Muscle of leg (tissue), 16 donors: ENCODE measurements at places on chromosomes 3 and 15. TPM values are rescaled to one million over a fixed set of nuclear protein-coding genes. Genes with fewer than 3 reads are reported as not detected.

DNA sequence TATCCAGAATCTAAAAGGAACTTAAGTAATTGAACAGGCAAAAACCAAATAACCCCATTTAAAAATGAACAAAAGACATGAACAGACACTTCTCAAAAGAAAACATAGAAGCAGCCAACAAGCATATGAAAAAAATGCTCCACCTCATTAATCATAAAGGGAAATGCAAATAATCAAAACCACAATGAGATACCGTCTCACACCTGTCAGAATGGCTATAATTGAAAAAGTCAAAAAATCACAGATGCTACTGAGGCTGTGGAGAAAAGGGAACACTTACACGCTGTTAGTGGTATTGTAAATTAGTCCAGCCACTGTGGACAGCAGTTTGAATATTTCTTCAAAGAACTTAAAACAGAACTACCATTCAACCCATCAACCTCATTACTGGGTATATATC is 220.7 kb downstream of the MEX3B start:
- no peak for DNase-seq

GRCh38 chr3:7293286-7293685 is 432.4 kb downstream of the GRM7 start:
- DNase-seq: no peak

- no peak for DNase-seq
Observed at GRCh38 chr3:140822401-140823047, 119.1 kb upstream of the SLC25A36 start.

- DNase-seq: no peak
Observed at GRCh38 chr3:114838025-114838424, 309.1 kb downstream of the ZBTB20 start.

GRCh38 chr15:101799665-101800064 is 3.6 kb upstream of the OR4F6 start:
- no peak for DNase-seq

DNA sequence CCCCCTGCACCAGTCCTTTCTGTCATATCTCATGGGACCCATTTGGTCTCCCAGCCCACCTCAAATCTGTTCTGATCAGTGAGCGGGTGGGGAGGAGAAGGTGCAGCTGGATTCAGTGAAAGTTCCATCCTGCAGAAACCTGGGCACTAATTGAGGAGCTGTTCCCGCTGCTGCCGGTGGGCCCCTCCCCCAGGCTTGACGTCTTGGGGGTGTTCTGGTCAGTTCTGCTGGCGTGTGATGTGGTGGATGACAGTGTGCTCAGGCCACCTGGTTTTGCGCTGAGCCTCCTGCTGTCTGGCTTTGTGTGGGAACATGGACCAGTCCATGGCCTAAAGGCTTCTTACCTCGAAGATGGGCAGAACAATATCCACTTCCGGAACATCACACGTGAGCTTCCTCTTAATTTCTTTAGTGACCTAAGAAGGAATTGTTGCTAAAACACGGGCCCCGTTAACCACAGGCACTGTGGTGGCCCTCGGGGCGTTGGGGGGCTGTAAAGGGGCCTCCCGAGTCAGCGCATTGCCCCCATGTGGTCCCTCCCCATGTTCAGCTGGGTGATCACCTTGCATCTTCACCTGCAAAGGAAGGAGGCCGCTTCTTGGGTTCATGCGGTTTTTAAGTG is 59.7 kb downstream of the RGMA start:
- DNase-seq: peak; percentile 53

DNA sequence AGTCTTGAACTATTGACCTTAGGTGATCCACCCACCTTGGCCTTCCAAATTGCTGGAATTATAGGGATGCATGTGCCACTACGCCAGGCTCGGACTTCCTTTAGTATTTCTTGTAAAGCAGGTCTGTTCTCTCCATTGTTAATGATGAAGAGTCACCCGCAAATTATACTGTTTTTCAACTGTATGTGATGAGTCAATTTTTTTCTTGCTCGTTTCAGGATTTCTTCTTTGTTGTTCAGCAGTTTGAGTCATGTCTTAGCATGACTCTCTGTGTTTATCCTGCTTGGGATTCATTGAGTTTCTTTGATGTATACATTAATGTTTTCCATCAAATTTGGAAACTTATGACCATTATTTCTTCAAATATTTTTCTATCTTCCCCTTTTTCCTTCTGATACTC is 28.9 kb downstream of the GRAMD1C start:
- no peak for DNase-seq

DNA sequence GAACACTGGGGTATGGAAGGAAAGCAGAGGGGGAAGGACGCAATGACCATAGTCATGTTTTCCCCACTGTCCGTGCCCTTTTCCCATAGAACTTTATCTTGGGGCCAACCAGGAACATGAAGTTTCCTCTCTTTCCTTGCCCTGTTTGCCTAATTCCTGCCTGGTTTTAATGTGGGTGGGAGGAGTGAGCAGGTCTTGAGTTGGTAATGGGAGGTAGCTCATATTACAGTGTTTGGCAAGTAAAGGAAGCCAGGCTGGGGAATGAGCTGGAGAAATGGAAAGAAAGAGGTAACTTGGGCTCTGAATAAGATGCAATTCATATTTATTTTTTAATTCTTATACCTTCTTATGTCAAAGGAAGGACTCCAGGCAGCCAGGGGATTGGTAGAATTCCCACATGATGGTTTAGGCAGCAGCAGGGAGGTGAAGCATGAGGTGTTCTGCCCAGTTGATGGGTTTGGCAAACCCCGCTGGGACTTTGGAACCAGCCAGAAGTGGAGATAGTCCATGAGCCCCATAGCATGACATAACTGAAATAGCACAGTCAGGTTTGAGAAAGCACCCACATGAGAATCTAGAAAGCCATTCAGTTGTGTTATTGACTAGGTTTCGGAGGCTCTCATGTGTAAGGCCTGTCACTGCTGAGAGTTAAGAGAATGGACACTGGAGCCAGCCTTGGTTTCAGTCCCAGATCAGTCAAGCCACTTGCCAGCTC is 60.0 kb downstream of the CCK start:
- DNase-seq: no peak

GRCh38 chr15:57345584-57345983 is 30.7 kb upstream of the CGNL1 start:
- DNase-seq: no peak

- no peak for DNase-seq
Observed at GRCh38 chr15:68830141-68830785, 9.6 kb upstream of the ANP32A start.

DNA sequence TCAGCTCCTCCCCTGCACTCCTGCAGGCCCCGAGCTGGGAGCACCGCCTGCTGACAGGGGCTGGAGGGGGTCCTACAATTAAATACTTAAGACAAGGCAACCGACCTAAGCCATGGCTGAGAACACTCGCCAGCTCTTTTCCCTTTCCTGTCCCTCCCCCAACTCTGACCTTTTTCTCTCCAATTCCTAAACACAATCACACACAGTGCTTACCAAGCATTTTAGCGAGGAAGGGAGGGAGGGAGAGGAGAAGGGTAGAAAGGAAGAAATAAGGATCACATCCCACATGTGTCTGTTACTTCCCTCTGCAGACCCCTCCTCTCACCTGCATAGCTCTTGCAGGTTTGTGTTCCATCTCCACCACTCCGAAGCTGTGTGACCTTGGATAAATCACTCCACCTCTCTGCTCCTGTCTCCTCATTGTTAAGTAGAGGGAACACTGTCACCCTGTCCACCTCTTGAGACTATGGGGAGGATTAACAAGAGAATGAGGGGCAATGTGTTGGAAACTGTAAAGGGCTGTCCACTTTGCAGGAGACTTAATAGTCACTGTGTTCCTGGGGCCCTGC is 63.6 kb downstream of the CYP11A1 start:
- no peak for DNase-seq

GRCh38 chr15:70569714-70570231 is 193.6 kb downstream of the UACA start:
- DNase-seq: no peak

GRCh38 chr3:32873531-32874130 is 55.8 kb downstream of the TRIM71 start:
- no peak for DNase-seq

DNA sequence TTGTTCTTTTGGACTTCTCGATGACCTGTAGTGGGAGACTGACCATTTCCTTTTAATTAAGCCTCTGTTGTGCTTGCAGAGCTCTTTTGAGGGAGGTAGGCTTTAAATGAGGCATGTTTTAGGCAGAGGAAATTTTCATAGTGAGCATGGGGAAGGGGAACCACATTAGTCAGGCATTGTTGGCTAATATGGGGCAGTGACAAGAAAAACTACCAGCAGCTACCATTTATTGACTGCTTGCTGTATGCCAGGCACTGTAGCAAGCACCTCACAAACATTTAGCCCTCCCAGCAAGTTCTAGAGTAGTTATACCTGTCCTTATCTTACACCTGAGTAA is 10.9 kb downstream of the ATG7 start:
- DNase-seq: no peak

DNA sequence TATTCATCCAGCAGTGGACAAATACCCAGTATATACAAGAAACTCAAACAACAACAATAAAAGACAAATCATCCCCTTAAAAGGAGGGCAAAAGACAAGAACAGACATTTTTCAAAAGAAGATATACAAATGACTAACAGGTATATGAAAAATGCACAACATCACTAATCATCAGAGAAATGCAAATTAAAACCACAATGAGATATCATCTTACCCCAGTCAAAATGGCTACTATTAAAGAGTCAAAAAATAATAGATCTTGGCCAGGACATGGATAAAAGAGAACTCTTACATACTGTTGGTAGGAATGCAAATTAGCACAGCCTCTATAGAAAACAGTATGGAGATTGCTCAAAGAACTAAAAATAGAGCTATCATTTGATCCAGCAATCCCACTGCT is 16.9 kb downstream of the DHX36 start:
- DNase-seq: no peak

DNA sequence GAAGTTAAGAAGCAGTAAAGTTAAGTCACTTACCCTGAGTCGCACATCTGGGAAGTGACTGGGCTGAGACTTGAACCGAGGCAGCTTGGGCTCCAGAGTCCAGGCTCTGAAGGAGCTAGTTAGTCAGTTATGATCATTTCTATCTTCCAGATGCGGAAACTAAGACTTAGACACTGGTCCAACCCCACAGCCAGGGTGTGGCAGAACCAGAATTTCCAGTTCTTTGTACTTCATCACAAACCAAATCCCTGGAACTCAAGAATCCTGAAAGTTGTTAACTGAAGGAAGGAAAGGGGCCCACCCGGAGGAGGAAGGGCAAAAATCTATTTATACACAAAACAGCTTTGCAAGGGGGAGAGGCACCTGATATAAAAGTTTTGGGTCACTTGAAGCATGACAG is 389.9 kb downstream of the SHQ1 start:
- no peak for DNase-seq

DNA sequence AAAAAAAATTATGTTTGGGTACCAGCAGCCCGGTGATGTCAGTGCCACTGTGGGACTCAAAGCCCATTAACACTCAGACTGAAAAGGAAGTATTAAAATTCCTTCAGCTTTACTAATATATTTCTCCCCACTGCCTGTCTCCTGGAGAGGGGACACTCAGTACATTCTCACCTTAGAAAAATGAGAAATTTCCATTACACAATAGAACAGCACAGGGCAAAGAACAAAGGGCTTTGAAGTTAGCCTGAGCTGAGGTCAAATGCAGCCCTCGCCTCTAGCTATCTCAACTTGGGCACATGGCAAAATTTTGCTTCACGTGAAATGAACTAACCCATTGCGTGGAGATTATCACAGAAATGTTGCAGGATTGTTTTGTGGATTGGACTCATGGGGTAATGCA is 80.8 kb downstream of the RARB start:
- peak; percentile 54 for DNase-seq

DNA sequence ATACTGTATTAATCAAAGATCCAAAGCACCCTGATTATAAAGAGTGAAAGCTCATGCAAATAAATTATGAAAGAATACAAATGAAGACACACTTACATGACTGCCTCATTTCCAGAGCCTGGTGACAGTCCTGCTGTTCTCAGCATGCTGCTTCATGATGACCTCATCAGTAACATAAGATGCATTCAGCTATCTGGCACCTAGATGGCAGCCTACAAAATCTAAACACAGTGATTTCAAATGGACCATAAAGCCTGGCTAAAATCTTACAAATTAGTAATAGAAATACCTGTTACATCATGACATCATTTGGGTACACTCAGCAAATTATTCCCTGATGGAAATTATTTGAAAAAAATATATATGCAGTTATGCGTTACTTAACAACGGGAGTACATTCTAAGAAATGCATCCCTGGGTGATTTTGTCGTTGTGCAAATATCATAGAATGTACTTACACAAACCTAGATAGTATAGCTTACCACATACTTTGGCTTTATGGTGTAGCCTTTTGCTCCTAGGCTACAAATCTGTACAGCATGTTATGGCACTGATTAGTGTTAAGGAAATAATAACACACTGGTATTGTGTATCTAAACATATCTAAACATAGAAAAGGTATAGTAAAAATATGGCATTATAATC is 207.2 kb downstream of the EPHA3 start:
- DNase-seq: peak; percentile 63

- DNase-seq: no peak
Observed at GRCh38 chr15:91947293-91947679, 93.8 kb downstream of the SLCO3A1 start.

The CLRN1 gene
- 0.27 TPM for polyA plus RNA-seq

The KCNAB1 gene
- polyA plus RNA-seq: 6.7 TPM

The TMCO5A gene
- polyA plus RNA-seq: 0.10 TPM

The CACNA1D gene
- 0.86 TPM for polyA plus RNA-seq

The NKIRAS1 gene
- polyA plus RNA-seq: 10.7 TPM

The SNX33 gene
- 19.3 TPM for polyA plus RNA-seq

The IL5RA gene
- not detected for polyA plus RNA-seq

The IGSF11 gene
- polyA plus RNA-seq: 1.3 TPM

The SLC12A1 gene
- 0.17 TPM for polyA plus RNA-seq

The SLC24A5 gene
- polyA plus RNA-seq: not detected

The CELSR3 gene
- 0.47 TPM for polyA plus RNA-seq

The LCMT2 gene
- 6.3 TPM for polyA plus RNA-seq

The HDDC3 gene
- 10.1 TPM for polyA plus RNA-seq
